ENCODE measurements at places on chromosomes 1 and 21.

- DNase-seq: no peak
Measured at GRCh38 chr1:94542088-94542870, 720 bp upstream of the F3 start.

DNA sequence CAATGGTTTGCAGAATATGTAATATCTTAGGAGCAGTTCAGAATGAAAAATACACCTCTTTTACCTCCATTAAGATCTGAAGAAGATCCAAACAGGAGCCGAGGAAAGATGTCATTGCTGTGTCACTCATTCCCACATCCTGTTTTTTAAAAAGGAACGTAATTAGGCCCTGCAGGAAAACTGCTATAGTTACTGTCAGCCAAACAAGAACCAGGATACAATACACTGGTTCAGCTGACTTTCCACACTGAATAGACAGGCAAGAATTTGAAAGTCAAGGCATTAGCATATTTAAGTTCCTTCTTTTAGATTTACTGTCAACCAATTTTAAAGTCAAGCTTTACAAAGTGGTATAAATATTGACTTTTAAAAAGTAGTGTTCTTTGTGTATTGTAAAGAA, 63.8 kb downstream of the IARS2 start:
- DNase-seq: no peak

- DNase-seq: no peak
Measured at GRCh38 chr1:59577774-59578173, 237.0 kb upstream of the HOOK1 start.

DNA sequence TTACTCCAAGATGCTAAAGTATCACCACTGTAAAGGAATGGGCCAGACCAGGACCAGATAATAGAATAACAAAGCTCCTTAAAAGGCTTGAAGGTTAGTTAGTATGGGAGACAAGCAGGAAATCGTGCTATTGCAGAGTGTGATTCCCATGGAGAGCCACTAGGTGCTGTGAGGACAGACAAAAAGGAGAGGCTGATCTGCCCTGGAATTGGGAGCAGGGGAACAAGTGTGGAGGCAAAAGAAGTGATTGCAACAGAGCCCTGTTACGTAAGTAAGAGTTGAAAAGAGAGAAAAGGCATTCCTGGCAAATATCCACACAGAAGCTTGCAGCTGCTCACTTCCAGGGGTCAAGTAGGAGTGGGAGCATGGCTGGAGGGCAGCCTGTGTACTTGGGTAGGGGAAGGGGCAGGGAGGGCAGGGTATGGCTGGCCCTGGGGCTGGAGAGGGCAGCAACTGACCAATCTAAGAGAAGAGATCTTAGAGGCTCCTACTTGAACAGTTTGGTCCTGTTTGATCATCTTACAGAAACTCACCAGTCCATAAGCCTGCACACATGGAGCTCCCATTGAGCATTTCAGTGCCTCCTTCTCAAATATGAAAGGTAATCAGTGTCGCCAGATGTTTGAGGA, 207.7 kb upstream of the GJB5 start:
- no peak for DNase-seq

DNA sequence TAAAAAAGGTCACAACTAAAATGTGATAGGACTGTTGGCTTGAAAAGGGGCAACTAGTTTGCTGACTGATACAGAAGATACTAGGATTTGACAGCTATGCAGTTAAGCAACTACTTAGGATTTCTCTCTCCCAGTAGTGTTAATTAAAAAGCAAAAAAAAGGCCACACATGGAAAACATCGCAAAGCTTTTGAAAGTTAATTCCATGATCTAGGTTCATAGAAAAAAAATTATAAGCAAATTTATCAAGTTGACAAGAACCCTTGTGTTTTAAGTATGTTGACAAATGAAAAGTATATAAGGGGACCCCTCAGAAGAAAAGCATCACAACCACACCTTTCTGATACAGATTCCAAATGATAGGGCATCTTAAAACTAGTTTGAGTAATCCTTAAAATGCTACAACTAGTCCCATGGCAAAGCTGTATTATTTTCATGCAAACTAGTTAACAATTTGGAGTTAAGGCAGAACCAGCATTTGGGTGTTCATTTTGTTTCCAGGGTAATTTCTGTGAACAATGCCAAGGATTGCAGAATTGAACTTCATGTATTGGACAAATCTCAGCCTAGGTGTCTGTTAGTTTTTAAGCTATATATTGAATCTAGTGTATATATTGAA, 4.1 kb downstream of the PNRC2 start:
- DNase-seq: no peak

DNA sequence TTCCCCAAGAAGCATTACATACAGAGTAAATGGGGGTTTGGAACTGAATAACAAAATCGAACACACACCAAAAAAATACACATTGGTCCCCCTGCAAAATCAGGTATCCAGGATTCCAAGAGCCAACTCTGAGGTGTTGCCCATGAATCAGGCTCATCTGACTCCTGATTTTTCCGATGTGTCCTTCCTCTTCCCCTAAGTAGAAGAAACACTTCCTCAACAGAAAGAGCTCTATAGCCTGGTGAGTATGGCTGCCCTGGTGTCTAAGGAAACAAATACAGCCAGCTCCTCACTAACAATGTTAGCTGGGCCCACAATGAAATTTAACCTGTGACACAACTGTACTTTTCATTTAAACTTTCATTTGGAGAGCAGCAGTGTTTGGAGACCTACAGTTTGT, 33.6 kb downstream of the ERI3 start:
- DNase-seq: no peak

- no peak for DNase-seq
Measured at GRCh38 chr21:45060675-45061311, 13.6 kb upstream of the ADARB1 start.

DNA sequence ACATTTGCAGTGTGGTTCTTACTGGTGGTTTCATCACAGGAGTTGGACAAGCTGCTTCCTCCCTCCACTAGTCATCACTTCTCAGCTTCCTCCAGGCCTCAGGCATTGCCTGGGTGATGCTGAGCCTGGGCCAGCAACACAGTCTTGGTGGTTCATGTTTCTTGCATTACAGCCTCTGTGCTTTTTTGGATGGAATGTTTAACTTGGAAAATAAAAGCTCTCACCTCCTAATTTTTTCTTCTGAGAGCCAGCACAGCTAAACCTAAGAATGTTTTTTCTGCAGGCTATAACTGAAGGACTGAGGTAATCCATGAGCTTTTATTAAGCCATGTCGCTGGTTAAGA, 66.1 kb upstream of the RHOU start:
- no peak for DNase-seq

- DNase-seq: no peak
Measured at GRCh38 chr1:23748016-23748415, 4.7 kb downstream of the ELOA start.

DNA sequence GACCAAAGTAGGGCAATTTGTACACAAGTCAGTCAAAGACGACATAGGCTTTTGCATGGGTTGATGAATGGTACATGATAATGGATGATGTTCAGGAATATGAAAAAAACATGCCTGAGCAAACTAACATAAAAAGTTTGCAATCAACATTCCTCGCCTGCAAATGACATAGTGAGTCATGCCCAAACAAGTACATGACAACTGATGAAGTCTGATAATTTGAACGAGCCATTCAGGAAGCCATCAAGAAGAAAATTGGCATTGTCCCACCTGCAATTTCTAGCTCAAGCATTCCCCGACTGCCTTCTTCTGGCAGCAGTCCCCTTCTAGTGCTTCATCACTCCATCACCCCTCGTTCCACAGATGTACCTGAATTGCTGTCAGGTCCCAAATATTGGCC, 118.4 kb upstream of the NR5A2 start:
- no peak for DNase-seq

- DNase-seq: no peak
Measured at GRCh38 chr21:33760641-33761440, 118.5 kb downstream of the ITSN1 start.

Measured in CD4-positive, alpha-beta T cell treated with Interleukin-4 for 4 hours (primary cell).